ENCODE measurements at places on chromosomes 7 and 10. TPM values are rescaled to one million over a fixed set of nuclear protein-coding genes. Genes with fewer than 3 reads are reported as not detected.

The COL17A1 gene
- 2.9 TPM for total RNA-seq

DNA sequence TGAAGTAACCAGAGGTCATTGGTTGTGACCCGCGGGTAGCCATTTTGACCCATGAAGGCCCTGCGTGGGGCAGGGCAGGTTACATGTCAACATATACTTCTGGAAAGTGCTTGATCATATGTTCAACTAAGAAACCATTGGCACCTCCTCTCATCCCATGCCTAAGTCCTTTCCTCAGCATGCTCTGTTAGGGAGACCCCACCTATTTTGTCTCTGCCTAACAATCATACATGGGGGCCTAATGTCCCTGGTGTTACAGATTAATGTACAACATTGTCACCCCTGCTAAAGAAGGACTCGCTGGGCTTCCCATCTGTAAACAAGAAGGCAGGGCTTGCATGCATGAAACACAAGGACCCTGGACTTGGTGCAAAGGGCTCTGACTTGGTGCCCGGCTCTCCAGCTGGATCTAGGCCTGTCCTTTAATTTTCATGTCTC lies 133.7 kb upstream of the TNS3 start:
- no peak for DNase-seq

GRCh38 chr10:111030042-111030750 lies 46.6 kb upstream of the ADRA2A start:
- DNase-seq: no peak

- no peak for DNase-seq
Measured at GRCh38 chr7:155808549-155809331, 3.5 kb downstream of the SHH start.

The NUB1 gene
- 38.2 TPM for total RNA-seq
